ENCODE measurements at places on chromosomes 6 and 20.

- no peak for DNase-seq
Observed at GRCh38 chr6:39113788-39114187, 1.2 kb downstream of the SAYSD1 start.

DNA sequence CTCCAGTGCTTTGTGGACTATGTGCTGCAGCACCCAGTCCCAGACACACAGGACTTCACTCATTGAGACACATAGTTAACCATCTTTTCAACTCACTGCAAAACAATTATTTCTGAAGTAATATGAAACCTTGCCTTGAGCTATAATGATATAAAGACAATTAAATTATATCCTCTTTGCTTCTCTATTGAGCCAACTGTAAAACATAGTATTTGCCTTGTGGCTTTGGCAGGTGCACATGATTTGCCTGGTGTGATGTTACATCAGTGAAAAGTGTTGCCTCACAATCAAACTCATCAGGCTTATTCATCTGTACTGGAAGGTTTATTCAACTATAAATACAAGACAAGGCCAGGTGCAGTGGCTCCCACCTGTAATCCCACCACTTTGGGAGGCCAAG, 80.6 kb downstream of the NCOA7 start:
- no peak for DNase-seq

GRCh38 chr6:47595785-47596184, 102.6 kb upstream of the ADGRF4 start:
- DNase-seq, result no peak

DNA sequence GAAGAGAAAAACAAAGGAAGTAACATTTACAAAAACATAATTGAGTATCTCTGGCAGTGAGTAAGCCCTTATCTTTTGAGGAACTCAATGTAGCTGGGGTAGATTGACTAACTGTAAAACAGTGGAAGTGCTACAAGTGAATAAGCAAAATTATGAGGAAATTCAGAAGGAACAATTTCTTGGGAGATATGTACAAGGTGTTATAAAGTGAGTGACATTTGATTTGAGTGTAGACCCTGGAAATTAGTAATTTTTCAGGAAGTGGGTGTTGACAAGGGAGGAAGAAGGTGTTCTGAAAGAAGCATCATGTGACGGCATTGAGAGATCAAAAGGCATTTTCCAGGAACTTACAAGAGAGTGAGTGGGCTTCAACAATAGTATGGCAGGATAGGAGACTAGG, 22.2 kb downstream of the XRN2 start:
- DNase-seq, result no peak

DNA sequence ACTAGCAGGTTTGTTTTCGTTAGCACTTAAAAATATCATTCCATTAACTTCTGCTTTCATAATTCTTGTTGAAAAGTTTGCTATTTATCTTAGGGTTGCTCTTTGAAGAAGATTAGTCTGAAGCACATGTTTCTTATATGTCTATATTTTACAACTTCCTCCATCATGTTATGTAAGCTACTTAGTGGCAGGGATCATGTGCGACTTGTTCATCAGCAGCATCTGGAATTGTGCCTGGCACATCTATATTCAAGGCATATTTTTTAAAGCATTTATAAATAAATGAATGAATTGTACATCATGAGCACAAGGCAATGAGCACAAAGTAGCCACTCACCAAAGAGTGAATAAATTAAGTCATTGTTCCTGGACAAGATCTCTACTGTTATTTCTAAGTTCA, 187.2 kb upstream of the COL21A1 start:
- DNase-seq, result no peak

GRCh38 chr6:17432356-17432755, 39.0 kb downstream of the CAP2 start:
- peak; percentile 33 for DNase-seq

GRCh38 chr20:45408646-45409213, 641 bp downstream of the DBNDD2 start:
- no peak for DNase-seq

DNA sequence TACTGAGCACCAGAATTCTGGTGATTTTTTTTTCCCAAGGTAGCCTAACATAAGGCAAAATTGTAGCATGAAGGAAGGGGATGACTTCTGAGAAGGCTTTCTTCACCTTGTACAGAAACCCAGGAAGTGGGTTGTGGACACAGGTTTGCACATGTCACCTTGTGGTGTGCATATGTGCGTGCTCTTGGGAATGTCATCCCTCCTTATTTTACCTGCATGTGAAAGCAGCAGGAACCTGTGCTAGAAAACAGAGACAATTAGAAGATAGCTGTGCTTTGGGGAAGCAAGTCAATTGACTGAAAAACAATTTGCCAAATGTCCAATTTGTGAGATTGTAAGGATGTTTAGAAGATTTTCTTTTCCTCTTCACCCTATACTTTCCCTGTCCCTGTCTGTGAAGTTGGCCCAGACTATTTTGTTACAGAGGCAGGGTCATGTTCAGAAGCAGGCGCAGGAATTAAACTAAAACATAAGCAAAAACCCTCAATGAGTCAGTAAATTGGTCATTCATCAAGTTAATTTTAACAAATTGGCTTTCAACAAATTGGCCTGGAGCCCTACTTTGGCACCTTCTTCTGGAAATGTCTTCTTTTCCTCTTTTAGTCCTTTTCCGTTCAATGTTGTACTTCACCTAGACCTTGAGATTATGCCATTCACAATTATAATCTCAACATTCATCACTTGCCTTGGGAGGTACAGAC, 261.2 kb downstream of the ADGB start:
- DNase-seq, result no peak

DNA sequence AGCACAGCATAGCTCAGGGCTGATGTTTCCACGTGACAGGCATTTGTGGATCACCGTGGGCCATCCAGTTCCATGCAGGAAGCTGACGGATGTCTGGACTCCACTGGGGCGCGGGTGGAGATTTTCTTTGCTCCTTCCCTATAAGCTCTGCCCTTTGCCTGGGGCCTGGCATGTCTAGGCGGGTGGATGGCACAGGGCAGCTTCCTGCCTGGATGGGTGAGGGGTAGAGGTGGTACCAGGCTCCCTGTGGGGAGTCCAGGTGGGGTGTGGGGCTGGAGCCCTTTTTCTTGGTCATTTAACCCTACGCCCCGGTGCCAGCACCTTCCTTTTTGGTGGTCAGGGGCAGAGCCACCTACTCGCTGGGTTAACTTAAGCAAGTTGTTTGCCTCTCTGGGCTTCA, 10.4 kb downstream of the FAM110A start:
- no peak for DNase-seq

DNA sequence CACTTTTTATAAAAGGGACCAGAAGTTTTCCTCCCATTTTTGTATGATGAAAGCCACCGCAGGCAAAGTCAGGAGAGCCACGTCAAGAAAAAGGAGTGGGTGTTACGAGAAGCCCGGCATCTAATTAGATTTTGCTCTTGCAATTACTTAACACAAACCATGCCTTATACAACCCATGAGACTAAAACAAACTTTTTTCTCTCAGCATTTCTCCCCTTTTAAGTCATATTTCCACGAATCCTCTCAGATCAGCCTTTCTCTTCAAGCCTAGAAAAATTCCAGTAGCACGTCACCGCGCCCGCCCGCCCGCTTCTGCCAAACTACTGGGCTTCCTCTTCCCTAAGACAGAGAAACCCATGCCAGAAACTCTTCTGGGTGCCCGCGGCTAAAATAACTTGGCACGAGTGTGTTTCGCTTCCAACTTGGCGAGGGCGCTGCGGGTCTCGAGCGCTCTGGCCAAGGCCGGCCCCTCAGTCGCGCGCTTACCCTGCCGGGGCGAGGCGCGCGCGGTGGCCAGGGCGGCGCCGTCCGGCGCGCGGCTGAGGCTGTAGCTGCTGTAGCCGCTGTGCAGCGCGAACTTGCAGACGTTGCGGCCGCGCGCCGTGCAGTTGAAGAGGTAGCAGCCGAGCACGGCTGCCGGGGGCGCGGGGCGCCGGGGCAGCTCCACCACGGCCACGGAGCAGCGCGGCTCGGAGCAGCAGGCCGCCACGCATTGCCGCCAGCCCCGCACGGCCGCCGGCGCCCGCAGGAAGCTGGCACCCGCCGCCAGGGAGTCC, 1.0 kb downstream of the LRP11 start:
- peak; percentile 61 for DNase-seq

DNA sequence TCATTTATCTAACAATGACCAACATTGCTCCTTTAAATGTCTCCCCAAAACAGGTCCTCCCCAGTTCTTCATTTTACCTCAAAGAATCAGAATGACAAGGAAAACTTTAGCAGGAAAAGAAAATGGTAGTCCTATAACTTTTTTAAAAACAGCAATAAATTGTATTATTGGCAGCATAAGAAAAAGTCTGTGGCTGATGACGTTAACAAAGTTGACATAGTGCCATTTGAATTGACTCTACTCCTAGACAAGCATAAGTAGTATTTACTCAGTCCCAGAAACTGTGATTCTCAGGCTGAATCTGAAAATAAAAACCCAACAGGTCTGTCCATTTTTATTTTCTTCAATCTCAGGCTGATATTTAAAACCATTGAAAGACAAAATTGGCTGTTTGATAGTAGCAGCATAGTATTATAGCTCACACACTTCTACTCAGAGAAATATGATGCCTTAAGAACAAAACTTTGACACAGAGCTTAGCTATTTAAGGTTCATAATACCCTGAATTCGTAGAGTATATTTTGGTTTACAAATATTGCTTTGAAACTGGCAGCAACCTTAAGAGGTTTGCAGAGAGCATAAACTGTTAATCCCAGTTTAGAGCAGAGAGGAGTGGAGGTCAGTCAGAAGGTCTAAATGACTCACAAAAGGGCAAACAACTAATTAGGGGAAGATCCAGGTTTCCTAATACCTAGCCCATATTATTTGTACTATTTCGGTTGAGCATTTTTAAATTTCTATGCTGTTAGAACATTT, 35.0 kb upstream of the TENT5A start:
- DNase-seq, result peak; percentile 21

GRCh38 chr6:113695516-113695915, 161.6 kb upstream of the MARCKS start:
- peak; percentile 86 for DNase-seq

DNA sequence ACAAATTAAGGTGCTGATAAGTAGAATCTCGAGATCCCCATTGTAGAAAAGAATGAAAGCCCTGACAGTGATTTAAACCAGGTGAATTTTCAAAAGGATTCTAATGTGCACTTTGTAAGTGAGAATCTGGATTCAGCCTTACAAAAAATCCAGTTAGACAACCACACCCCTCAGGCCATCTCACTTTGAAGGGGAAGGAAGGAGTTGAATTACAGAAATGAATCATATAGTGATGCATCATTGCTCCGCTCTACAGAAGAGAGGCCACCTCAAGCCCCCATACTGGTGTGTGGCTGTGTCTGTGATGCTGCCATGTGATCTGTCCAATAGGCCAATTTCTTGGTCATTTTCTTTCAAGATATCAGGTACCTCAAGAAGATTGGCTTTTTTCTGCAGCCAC, 85.5 kb upstream of the NT5E start:
- DNase-seq, result peak; percentile 68

- DNase-seq, result no peak
Observed at GRCh38 chr6:22621028-22621427, 51.7 kb downstream of the HDGFL1 start.
